Dorsolateral prefrontal cortex (tissue), 122 donors: ENCODE measurements at places on chromosomes 2 and 18. TPM values are rescaled to one million over a fixed set of nuclear protein-coding genes. Genes with fewer than 3 reads are reported as not detected.

- no peak for DNase-seq
These were observed 197.9 kb downstream of the LNPK start for GRCh38 chr2:175804122-175804521.

DNA sequence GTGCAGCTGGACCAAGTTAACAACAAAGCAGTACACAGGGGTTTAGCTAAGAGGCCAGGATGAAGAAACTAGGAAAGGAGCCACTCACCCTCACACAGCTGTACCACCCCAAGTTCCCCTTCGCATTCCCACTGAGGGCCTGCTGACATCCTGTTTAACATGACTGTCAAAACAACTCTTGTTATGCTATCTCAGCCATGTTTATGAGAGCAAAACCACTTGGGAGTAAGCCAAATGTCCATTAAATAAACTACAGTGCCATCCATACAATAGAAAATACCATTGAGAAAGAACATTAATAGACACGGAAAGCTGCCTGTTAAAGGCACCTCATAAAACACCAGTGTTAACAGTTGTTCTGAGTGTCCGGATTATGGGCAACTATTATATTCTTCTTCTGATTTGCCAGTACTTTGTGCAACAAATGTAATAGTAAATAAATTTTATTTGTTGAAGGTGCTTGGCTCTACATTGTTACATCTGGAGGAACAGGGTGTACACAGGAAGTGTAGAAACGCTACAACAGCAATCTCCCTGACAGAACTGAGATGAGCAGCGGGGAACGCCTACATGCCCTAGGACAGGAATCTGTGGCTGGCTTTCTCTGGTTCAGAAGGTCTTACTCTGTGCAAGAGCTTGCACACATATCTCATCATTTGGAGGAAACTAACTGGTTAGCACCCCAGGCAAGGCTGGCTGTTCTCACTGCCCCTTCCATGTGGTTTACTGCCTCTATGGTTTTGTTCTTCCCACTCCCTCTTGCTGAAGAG, 85.6 kb downstream of the EHD3 start:
- DNase-seq = no peak

DNA sequence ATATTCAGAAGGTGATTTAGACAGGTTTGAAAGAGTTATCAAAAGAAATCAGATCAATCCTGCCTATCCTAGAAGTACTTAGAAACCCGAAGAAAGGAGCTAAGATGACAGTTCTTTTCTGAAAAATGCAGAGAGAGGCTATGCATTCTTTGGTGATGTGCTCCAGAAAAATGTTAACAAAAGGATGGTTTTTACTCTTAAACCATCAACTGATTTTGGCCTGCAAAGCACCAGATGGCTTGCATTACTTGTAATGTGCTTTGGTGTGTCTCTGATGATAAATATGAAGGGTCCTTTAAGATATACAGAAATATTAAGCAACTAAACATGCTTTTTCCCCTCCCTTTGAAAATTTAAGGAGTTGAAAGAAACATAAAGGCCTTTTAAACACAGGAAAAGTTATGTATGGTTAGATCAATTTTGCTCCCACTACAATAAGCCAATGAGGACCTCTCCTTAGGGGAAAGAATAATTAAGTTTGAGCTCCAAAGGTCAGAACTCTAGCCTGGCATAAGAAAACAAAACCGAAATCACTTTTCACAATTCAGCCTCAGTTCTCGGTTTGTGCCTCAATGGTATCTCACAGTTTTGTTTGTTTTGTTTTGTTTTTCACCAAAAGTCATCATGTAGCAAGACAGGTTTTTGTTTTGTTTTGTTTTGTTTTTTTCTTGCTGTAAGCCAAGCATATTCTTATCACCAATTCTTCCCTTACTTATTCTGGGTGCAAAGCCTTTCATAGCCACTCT, 302.4 kb upstream of the NT5C1B start:
- DNase-seq = no peak

DNA sequence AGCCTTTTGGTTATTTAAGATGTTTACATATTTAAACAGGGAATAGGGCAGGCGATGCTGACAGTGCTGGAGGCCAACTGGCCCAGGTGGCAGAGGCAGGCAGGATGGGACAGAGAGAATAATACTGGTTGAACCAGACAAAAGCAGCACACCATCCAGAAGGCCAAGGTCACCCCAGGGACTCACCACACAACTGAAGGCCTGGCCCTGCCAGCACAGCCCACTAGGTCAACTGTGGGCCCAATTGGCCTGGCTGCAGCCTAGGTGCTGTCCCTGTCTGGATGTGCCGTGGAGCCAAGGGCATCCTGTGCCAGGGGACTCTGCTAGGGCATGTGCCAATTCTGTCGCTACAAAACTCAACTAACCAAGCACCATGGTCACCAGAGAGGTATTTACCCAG, 69.2 kb downstream of the RNF152 start:
- no peak for DNase-seq

DNA sequence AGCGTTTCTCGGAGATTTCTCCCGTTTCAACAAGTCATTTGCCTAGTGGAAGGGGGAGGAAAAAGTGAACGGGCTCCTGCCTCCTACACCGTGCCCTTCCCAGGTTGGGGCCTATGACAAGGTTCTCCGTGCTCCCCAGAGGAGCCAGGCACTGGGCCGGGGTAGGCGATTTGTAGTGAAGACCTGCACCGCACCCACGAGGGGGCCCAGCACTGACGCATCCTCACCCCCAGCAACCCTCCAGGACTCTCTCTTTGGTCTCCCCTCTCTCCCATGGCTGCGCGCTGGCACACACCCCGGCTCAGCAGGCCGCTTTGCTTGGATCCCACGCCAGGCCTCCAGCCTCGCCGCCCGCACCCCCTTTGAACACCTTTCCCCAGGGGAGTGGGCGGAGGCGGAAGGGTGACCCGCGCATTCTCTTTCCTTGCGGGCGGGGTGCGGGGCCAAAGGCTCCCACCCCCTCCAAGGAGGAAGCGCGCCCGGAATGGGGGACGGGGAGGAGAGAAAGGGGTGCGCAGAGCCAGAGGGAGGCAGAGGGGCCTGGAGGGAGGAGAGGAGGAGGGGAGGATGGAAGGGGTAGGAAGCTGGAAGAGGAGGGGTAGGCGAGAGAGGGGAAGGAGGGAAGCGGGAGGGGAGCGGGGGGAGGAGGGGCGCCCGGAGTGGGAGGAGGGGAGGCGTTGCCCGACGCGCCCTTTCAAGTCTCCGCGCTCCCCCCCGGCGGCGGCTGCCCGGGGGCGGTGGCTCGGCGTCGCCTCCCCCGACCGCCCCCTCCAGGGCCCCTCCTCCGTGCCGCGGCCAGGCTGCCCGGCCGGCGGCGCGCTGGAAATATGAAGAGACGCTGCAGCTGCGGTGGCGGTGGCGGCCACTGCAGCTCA, at the start of gene APCDD1:
APCDD1 (plus strand) TSS at position 830 of the 875 bp plus-strand sequence. CDS start 347 bp downstream, outside the sequence.
- DNase-seq = peak; percentile 64

Gene TRIM43
- not detected for total RNA-seq

GRCh38 chr2:107529146-107529545, 297.5 kb upstream of the RGPD4 start:
- no peak for DNase-seq

GRCh38 chr2:216112926-216113325, 3.8 kb downstream of the XRCC5 start:
- DNase-seq = no peak

- peak; percentile 35 for DNase-seq
These were observed 53.3 kb downstream of the INHBB start for GRCh38 chr2:120398996-120399888.

DNA sequence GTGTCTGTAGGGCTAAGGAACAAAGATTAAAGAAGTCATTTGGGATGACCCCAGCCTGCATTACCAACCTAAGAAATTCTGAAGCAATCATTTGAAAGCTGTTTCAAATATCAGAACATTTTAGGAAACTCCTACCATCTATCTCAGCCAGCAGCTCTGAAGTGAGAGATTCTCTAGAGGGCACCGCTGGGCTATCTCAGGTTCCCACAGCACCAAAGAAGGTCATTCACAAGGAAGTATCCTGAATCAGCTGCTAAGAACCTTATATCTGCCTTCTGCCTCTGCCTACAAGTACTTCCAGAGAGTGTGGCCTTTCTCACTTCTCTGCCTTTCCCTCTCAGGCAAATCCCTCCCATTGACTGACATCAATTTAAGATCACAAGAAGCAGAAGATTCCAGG, 13.4 kb upstream of the EVA1A start:
- DNase-seq = no peak

Gene RGPD3
- total RNA-seq = 0.78 TPM

DNA sequence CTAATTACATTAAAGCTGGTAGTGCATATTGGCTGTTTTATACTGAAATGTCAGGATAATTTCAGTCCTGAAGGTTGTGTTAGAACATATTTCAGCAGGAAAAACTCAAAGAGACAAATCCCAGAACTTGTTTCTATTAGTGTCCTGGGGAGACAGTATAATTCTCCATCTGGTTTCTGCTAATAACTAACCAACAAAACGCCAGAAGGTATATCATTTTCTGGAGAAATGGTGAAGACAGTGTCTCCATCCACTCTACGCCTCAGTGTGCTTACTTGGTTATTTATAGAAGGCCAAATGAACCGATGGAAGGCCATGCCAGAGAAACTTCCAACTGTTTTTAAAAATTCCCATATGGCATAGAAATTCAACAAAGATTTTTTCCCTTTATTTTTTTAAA, 41.6 kb downstream of the GCA start:
- peak; percentile 14 for DNase-seq

- DNase-seq = no peak
These were observed 238.4 kb upstream of the CXCR4 start for GRCh38 chr2:136356125-136357006.

Gene SS18
- total RNA-seq = 56.0 TPM

GRCh38 chr2:72826156-72826477, 284 bp upstream of the EXOC6B start:
- DNase-seq = no peak

GRCh38 chr2:190746971-190747761, 98.3 kb downstream of the NAB1 start:
- DNase-seq = no peak

- no peak for DNase-seq
These were observed 223.7 kb downstream of the ALK start for GRCh38 chr2:29697715-29698114.

DNA sequence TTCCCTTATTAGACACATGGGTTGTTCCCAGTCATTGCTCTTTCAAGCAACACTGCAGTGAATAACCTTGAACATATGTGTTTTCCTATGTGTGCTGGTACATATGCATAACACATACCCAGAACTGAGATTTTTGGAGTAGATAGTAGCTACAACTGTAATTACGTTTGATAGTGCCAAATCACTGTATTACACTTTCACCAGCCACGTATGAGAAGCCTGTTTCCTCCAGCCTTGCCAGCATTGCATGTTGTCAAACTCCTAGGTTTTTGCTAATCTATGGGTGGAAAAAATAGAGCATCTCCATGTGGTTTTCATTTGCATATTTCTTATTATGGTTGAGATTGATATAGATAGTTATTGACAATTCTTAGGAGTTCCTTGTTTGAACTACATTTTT, 56.5 kb upstream of the ACSL3 start:
- DNase-seq = no peak

DNA sequence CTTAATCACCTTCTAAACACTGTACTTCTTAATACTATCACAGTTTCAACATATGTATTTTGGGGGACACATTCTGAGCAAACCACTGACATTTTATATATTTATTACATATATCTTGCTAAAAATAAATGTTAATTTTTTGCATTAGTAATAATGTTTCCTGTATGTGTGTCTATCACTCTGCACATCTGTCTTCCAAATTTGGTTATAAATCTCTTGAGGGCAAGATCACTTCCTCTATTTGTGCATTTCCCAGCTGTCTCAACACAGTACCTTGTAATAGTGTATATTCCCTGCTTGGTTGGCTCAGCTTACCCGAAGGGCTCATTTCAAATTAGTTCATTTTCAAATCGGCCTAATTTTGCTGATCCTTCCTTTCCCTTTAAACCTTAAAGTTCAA, 617.1 kb upstream of the GYPC start:
- DNase-seq = no peak
